ENCODE measurements at places on chromosomes 11 and 22. TPM values are rescaled to one million over a fixed set of nuclear protein-coding genes. Genes with fewer than 3 reads are reported as not detected.

DNA sequence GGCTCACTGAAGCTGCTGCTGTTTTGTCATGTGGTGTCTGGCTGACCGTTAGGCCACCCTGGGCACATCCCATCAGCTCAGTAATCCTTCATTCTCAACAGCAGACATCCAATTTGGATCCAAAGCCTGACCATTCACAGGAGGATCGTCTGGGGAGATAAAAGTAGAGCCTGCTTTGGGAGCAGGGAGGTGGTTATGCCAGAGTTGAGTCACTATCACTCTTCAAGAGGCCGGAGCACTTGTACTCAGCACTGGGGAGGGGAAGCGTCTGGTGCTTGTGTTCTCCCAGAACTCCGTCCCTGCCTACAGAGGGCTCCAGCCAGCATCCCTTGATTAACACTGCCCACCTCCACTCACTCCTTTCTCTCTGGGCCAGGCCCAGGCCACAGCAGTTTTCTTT is 382.6 kb downstream of the OPCML start:
- no peak overlapping the region for H3K27ac ChIP-seq
- DNase-seq: no peak
- peaks cover 2% of the 10 kb centered on the region for H3K27me3 ChIP-seq
- H3K4me3 ChIP-seq: no peak overlapping the region

- H3K27me3 ChIP-seq: no peaks in the 10 kb centered on the region
- peaks cover 11% of the 10 kb centered on the region for H3K4me1 ChIP-seq
- DNase-seq: no peak
Observed at GRCh38 chr11:130519128-130519932, 70.9 kb downstream of the ADAMTS15 start.

GRCh38 chr11:88631497-88631896 is 294.0 kb upstream of the CTSC start:
- no peak overlapping the region for H3K4me3 ChIP-seq
- no peaks in the 10 kb centered on the region for H3K27me3 ChIP-seq
- no peaks in the 10 kb centered on the region for H3K4me1 ChIP-seq
- H3K36me3 ChIP-seq: no peaks in the 10 kb centered on the region

GRCh38 chr11:106306942-106307341 is 229.5 kb downstream of the AASDHPPT start:
- no peak for DNase-seq
- no peaks in the 10 kb centered on the region for H3K36me3 ChIP-seq
- no peak overlapping the region for H3K4me3 ChIP-seq
- H3K4me1 ChIP-seq: no peaks in the 10 kb centered on the region
- H3K27me3 ChIP-seq: no peaks in the 10 kb centered on the region

- no peak overlapping the region for H3K27ac ChIP-seq
- H3K27me3 ChIP-seq: no peaks in the 10 kb centered on the region
- no peaks in the 10 kb centered on the region for H3K4me1 ChIP-seq
Observed at GRCh38 chr11:119829402-119829801, 100.4 kb upstream of the NECTIN1 start.

DNA sequence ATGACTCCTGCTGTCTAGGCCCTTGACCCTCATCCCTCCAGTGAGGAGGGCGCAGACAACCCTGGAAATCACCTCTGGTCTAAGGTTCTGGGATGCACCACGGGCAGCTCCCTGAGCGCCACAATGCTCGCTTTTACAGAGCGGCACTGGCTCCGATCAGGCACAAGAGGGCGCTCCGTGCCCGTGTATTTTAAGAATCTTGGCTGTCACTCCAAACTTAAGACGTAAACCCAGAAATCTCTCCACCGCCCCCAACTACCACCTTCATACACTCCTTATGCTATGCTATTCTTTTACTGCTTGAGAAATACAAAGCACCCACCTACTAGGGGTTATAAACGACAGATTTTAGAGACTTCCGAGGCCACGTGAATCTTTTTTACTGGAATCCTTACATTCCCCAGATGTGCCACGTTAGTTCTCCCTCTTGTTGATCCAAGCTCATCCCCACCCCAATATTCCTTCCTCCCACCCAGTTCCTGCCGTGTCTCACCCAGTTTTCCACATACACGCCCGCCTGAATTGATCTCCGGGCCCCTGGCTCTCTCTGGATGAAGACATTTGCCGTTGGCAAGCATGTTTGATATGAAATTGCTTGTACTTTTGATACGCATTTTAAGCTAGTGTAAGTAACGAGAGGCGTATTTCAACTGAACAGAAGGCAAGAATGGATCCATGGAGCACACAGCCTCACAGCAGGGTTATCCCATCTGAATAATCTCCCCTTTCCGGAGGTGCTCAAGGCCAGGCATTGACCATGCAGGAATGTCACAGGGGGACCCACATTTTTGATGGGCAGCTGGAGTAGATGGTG is 453.5 kb downstream of the OPCML start:
- H3K4me1 ChIP-seq: no peaks in the 10 kb centered on the region
- no peak overlapping the region for H3K4me3 ChIP-seq
- no peak overlapping the region for H3K27ac ChIP-seq
- H3K36me3 ChIP-seq: no peaks in the 10 kb centered on the region

- no peak overlapping the region for H3K4me3 ChIP-seq
- peaks cover 2% of the 10 kb centered on the region for H3K4me1 ChIP-seq
- no peak overlapping the region for H3K27ac ChIP-seq
- DNase-seq: no peak
- H3K36me3 ChIP-seq: no peaks in the 10 kb centered on the region
Observed at GRCh38 chr11:87459351-87459750, 421.6 kb downstream of the TMEM135 start.

GRCh38 chr11:57482782-57483561 is 22.6 kb downstream of the RTN4RL2 start:
- no peaks in the 10 kb centered on the region for H3K36me3 ChIP-seq
- DNase-seq: peak; percentile 62
- H3K27ac ChIP-seq: no peak overlapping the region
- H3K27me3 ChIP-seq: peaks cover 18% of the 10 kb centered on the region
- no peaks in the 10 kb centered on the region for H3K4me1 ChIP-seq
- H3K4me3 ChIP-seq: peak overlapping the region; percentile 41

DNA sequence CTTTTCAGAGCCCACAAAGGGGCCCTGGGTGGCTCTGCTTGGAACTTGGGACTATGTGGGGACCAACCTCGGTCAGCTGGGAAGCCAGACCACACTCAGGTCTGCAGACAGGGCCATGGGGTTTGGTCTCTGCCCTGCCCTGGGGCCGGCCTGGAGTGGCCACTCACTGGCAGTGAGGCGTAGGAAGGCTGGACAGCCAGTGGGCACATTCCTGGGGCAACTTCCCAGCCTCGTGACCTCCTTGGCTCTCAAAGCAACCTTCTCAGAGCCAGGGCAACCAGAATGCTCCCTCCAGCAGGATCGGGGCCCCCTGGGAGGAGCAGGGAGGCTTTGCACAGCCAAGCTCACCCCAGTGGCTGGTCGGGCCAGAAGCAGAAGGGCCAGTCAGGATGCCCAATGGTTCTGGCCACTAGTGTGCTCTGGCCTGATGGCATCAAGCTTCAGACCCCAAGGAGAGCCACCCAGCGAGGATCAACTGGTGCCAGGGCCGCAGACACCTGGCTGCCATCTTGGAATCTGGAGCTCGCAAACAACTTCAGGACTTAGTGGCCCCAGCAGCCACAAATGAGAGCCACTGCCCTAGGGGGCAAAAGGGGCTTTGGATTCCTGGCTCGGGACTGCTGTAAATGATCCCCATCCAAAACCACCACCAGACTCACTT is 87.1 kb downstream of the MYEOV start:
- H3K4me3 ChIP-seq: no peak overlapping the region
- H3K27me3 ChIP-seq: no peaks in the 10 kb centered on the region

The HBB gene
- total RNA-seq: not detected

The SLC22A9 gene
- total RNA-seq: not detected

The RIN1 gene
- 4.9 TPM for total RNA-seq

All from cardiac muscle cell (in vitro differentiated cells and primary cell).